Activated CD8-positive, alpha-beta memory T cell treated with anti-CD3 and anti-CD28 coated beads, Interleukin-2, amount 10 ng/mL, durations not matched to agents 7 days and 5 days (primary cell): ENCODE measurements at places on chromosomes 12 and 14.

DNA sequence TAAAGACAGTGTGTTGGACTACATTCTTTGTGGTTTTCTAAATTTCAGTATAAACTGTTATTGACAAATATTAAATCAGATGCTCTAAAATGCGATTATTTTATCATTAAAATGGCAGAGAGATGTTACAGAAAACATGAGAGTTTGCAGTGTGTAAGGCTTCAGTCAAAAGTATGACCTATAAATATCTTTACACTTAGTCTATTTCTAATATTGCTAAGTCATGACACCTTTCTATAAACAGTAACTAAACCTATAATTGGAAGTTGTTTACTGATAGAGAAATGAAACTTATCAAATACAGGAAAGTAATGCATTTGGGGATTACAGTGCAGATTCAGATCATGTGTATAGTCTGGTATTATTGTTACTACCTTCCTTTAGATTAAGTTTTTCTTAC is 68.9 kb upstream of the YARS2 start:
- H3K4me1 ChIP-seq = no peaks in the 10 kb centered on the region
- H3K27me3 ChIP-seq = peaks cover 3% of the 10 kb centered on the region
- DNase-seq = no peak
- H3K4me3 ChIP-seq = no peak overlapping the region
- H3K27ac ChIP-seq = no peak overlapping the region
- H3K36me3 ChIP-seq = no peaks in the 10 kb centered on the region

GRCh38 chr14:93057586-93058280 is 58.0 kb downstream of the ITPK1 start:
- H3K27me3 ChIP-seq = no peaks in the 10 kb centered on the region
- peaks cover 40% of the 10 kb centered on the region for H3K4me1 ChIP-seq
- no peak overlapping the region for H3K4me3 ChIP-seq
- no peak overlapping the region for H3K27ac ChIP-seq
- no peak for DNase-seq

DNA sequence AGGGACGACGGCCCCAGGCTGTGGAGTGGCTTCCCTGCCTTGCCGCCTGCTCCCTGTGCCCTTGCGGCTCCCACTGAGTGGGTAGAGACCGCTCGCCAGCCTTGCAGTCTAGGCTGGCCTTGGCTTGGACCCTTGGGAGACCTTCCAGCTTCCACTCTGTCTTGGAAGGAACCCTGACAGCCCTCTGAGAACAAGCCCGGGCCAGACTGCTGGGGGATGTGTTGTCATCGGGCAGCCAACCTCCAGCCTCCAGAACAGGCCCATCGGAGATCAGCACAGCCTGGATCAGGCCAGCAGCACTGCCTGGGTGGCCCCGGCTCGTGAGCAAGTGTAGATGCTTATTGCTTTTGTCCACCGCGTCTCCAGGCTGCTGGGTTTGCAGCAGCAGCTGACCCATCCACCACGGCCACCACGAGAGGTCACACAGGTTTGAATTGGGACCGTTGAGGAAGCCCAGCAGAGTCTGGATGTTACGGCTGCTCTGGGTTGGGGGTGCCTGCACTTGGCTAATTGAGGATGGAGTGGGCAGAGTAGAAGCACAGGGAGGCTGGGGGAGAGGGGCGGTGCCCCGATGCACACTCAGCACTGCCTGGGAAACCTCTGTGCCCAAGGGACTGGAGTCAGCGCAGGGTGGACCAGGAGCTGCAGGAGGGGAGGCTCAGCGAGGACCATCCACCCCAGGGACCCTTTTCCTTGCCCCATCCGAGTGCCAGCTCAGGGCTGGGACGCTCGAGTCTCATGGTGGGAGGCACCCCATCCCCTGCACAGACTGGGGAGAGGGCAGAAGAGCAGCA is 55.5 kb downstream of the NOC4L start:
- no peak for DNase-seq
- H3K36me3 ChIP-seq = no peaks in the 10 kb centered on the region
- no peaks in the 10 kb centered on the region for H3K4me1 ChIP-seq
- peaks cover 10% of the 10 kb centered on the region for H3K27me3 ChIP-seq
- no peak overlapping the region for H3K4me3 ChIP-seq
- no peak overlapping the region for H3K27ac ChIP-seq

DNA sequence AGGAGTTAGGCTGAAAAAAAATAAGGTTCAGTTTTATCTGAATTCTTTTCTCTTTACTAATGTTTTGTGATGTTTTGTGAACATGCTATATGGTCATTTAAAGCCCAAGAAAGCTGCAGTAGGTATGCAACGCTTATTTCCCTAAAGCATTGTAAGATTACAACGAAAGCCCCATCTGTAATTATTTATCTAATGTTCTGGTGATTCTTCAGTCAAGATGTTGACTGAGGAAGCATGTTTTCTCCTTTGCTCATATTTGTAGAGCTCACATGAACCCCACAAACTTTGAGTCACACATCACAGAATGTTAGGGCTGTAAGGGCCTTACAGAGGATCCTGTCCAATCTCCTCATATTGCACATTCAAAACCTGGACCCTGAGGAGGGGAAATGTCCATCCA is 3.2 kb upstream of the TUBA1C start:
- H3K27ac ChIP-seq = no peak overlapping the region
- no peak overlapping the region for H3K4me3 ChIP-seq
- H3K4me1 ChIP-seq = peaks cover 21% of the 10 kb centered on the region
- no peak for DNase-seq
- H3K27me3 ChIP-seq = no peaks in the 10 kb centered on the region

DNA sequence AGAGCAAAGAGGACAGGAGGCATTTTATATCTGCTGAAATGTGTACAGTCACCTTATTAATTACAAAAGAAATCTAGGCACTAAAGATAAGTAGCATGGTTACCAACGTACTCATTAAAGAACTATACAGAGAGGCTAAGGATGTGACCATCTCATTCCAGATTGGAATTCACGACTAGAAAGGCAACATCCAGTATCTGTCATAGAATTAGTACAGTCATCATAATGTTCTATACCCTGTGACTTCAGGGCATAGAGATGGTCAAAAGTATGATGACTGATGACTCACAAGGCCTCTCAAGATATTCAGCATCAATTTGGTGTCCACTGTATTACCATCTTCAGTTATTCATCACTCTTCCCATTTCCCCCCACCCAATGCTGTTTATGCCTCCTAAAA is 144.0 kb upstream of the PLEKHG7 start:
- H3K36me3 ChIP-seq = peaks cover 14% of the 10 kb centered on the region
- H3K4me1 ChIP-seq = peaks cover 22% of the 10 kb centered on the region
- no peak overlapping the region for H3K4me3 ChIP-seq
- no peaks in the 10 kb centered on the region for H3K27me3 ChIP-seq

- no peaks in the 10 kb centered on the region for H3K27me3 ChIP-seq
- peak overlapping the region; percentile 62 for H3K27ac ChIP-seq
- no peak for DNase-seq
- H3K36me3 ChIP-seq = peaks cover 42% of the 10 kb centered on the region
These were observed 55.8 kb downstream of the BCL11B start for GRCh38 chr14:99216191-99216590.

GRCh38 chr14:31261859-31262731 is 54.5 kb upstream of the HECTD1 start:
- no peak overlapping the region for H3K4me3 ChIP-seq
- H3K36me3 ChIP-seq = no peaks in the 10 kb centered on the region
- no peak for DNase-seq
- peaks cover 6% of the 10 kb centered on the region for H3K4me1 ChIP-seq
- no peak overlapping the region for H3K27ac ChIP-seq

- H3K36me3 ChIP-seq = no peaks in the 10 kb centered on the region
- no peak overlapping the region for H3K4me3 ChIP-seq
- H3K4me1 ChIP-seq = no peaks in the 10 kb centered on the region
- H3K27ac ChIP-seq = no peak overlapping the region
These were observed 30.5 kb downstream of the SRGAP1 start for GRCh38 chr12:63874897-63875480.

- H3K27ac ChIP-seq = no peak overlapping the region
- no peaks in the 10 kb centered on the region for H3K4me1 ChIP-seq
- H3K4me3 ChIP-seq = no peak overlapping the region
- no peak for DNase-seq
- H3K36me3 ChIP-seq = peaks cover 9% of the 10 kb centered on the region
These were observed 65.1 kb downstream of the TRAFD1 start for GRCh38 chr12:112190231-112191025.

DNA sequence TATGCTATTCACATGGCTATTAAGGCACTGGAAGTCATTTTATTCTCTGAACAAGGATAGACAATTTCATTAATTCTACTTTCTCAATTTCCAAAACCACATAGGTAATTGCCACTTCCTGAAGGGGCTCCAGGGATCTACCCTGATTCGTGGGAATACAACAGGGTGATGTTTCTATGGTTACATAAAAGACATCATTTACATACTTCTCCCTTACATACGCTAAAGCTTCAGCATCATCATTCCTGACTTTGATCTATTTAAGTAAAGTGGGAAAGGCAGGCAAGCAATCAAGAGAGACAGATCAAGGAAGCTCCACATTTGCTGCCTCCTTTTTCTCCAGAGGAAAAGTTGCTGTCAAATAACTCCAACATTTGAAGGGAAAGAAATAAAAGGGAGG is 118.8 kb upstream of the SINHCAF start:
- H3K27ac ChIP-seq = no peak overlapping the region
- no peaks in the 10 kb centered on the region for H3K4me1 ChIP-seq
- no peak for DNase-seq
- peaks cover 3% of the 10 kb centered on the region for H3K27me3 ChIP-seq
- no peaks in the 10 kb centered on the region for H3K36me3 ChIP-seq

DNA sequence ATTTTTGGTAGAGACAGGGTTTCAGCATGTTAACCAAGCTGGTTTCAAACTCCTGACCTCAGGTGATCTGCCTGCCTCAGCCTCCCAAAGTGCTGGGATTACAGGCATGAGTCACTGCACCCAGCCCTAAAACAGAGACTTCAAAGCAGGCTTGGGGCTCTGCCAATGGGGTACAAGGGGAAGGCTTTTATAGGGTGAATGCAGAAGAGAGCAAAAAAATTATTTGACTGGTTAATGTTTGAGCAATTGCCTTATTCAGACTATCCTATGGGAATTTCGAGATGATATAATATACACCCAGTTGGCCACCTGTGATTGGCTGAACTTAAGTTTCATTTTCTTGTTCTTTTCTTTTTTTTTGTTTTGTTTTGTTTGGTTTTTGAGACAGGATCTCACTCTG is 31.5 kb upstream of the ACTN1 start:
- H3K27ac ChIP-seq = no peak overlapping the region
- no peak overlapping the region for H3K4me3 ChIP-seq
- no peak for DNase-seq

GRCh38 chr14:101881426-101881825 is 82.9 kb upstream of the DYNC1H1 start:
- peaks cover 40% of the 10 kb centered on the region for H3K4me1 ChIP-seq
- H3K27me3 ChIP-seq = no peaks in the 10 kb centered on the region
- H3K27ac ChIP-seq = no peak overlapping the region
- peaks cover 53% of the 10 kb centered on the region for H3K36me3 ChIP-seq
- no peak for DNase-seq

DNA sequence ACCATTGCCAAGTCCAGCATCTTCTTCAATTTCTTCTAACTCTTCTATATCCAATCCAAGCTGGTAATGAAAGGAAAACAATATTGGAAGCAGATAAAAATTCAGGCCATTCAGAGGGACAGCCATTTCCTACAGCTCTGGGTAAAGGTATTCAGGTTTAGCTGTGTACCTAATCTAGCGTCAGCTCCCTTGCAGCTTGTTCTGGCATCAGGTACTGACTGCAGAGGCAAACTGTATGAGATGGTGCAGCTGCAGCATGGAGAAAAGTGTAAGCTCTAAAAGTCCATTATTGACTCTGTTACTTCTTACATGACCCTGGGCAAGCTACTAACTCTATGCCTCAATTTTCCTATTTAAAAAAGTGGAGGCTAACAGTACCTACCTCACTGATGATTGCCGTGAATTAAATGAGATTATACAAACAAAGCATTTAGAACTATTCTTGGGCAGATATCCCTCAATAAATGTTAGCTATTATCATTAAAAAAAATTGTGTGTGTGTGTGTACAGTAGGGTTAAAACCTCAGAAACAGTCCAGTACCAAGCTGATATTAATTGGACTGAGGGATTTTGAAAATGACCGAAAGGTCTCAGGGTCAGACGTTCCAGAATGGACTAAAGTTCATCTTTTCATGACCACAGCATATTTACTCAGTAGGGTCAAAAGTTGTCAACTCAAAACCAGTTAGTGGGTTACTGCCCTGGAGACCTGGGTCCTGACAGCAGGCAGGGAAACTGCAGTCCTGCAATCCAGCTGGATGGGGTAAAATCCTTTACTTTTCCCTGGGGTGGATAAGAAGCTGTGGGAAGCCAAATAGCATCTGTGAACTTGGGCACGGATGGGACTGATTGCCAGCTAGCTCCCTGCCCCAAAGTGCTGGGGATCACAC is 8.9 kb downstream of the PYGL start:
- no peak overlapping the region for H3K27ac ChIP-seq
- no peak for DNase-seq
- H3K36me3 ChIP-seq = no peaks in the 10 kb centered on the region
- H3K27me3 ChIP-seq = peaks cover 32% of the 10 kb centered on the region
- H3K4me3 ChIP-seq = no peak overlapping the region

GRCh38 chr12:5870183-5870582 is 74.9 kb downstream of the ANO2 start:
- no peaks in the 10 kb centered on the region for H3K4me1 ChIP-seq
- H3K27ac ChIP-seq = no peak overlapping the region
- H3K27me3 ChIP-seq = no peaks in the 10 kb centered on the region

DNA sequence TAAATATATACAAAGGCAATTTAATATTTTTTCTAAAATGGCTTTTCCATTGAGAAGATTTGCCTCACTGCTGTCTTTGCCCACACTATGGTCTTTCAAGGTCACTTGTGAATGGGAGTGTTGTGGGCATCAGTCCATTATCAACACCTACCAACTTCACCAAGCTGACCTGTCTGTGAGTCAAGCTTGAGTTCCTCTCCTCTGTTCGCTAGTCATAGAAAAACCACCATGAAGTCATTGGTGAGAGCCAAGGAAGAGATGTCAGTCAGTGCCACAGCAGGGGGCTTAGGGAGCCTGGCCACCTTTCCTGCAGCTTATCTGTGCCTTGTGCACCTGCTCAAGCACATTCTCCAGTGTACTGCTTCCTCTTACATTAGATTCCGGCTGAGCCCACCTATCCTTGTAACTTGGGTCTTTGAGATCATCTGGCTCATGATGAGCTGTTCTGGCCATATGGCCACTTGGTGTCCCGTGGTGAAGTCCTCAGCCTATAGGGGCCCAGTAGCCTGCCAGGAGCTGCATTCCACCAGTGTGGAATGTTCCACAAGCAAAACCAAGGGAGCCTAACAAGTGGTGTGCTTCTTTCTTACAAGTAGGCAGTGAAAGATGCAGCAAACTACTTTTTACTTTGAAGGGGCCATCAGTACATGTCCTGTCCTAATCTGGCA is 80.8 kb upstream of the C12orf71 start:
- no peaks in the 10 kb centered on the region for H3K27me3 ChIP-seq
- no peak for DNase-seq
- H3K27ac ChIP-seq = no peak overlapping the region
